ENCODE measurements at places on chromosomes 2 and 18.

DNA sequence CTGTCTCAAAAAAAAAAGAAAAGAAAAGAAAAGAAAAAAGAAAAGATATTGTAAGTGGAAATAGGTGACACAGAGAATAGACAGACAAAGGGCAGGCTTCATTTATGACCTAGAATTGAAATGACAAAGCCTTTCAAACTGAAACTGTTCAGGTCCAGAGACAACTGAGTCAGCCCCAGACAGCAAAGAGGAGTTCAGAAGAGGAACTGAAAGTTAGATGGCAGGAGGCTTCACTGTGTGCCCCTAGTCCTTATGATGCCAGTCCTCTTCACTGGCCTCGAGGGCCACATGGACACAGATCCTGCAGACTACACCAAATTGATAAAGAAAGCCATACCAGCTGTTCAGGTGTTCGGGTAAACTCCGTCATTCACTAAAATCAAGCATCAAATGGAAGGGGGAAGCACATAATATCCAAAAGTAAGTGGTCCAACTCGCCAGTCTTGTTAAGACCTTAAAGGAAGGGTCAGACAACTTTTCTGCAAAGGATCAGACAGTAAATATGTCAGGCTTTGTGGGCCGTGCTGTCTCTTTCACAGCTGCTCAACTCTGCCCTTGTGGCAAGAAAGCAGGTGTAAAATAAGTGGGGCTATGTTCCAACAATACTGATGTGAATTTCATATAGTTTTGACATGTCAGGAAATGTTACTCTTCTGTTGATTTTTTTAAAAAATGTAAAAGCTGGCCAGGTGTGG, 231.9 kb upstream of the MGAT5 start:
- DNase-seq, result no peak

DNA sequence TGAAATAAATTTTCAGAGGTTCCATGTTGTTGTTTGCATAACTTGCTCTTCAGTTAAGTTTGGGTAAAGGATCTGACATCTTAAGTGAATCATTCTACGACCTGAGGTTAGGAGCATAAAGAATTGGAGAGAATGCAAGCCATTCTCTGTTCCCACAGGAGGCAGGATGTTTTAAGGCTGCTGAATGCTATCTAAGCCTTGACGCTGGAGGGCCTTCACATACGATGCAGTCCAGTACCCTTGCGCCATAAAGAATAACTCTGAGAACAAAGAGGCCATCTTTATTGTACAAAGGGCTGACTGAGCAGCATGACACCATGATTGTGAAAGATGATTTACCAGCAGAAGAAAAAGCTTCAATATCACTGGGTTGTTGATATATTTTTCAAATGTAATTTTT, 198.4 kb downstream of the NYAP2 start:
- no peak for DNase-seq

GRCh38 chr2:120709608-120710041, 26.0 kb upstream of the GLI2 start:
- peak; percentile 56 for DNase-seq

- DNase-seq, result no peak
These were observed 216.6 kb downstream of the SPAG16 start for GRCh38 chr2:213500881-213501280.

DNA sequence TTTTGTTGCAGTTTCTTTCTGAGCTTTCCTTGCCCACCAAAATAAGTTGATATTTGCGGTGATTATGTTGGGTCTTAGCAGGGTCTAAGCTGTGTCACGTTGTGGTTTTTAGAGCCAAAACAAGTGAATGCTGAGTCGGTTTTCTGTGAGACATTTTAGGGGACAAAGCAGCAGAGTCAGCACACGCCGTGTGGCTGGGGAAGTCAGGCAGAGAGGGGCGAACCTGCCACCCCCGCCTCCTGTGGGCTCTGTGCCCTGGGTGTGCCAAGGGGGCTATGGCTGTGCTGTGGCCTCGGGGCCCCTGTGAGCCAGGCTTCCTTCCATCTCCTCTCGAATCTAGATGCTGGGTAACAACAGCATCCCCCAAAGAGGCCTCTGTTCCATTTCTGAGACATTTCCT, 30.8 kb upstream of the TMEM87B start:
- no peak for DNase-seq

DNA sequence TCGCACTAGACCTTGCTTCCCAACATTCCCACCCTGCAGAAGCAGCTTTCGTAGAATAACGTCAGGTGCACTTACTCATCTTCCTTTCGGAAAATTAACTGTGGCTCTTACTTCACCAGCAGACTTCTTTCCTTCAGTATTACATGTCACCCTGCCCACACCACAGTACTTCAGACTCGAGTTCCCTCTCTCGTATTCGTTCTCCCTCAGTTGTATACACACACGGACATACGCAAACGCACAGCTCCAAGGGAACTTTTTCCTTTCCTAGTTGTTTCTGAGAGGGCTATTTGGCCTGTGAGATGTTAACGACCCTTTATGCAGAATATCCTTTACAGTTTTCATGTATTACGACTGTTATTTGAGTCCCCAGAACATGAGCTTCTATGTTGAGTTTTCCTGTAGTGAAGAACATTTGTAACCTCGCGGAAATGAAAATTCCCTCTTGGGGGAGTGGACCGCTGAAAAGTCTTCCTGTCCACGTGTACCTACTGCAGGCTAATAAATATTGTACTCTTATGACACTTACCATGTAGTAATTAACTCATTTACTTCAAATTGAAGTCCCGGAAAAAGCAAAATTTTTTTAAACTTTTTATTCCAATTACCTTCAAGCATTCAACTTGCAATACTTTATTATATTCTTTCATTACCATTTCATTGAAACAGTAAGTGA, 908 bp downstream of the ERLEC1 start:
- DNase-seq, result no peak

- no peak for DNase-seq
These were observed 138.0 kb downstream of the AKAIN1 start for GRCh38 chr18:5058768-5059695.

- DNase-seq, result no peak
These were observed 63.8 kb downstream of the SETBP1 start for GRCh38 chr18:44744161-44745121.

DNA sequence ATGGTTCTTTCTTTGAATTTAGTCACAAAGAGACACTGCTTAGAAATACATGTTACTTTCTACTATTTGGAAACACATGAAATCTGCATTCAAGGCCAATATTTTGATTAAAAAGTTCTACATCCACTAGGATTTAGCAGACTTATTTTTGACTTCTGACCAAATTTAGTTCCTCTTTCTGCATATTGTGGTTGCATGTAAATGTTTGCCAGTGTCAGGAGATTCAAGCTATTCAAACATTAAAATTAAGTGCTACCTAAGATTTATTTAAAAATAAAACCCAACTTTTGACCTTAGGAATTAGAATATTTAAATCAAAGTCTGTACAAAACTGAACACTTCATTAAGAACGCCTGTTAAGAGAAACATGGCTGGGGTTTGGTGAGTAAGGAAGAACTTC, 891.1 kb downstream of the CPS1 start:
- no peak for DNase-seq

DNA sequence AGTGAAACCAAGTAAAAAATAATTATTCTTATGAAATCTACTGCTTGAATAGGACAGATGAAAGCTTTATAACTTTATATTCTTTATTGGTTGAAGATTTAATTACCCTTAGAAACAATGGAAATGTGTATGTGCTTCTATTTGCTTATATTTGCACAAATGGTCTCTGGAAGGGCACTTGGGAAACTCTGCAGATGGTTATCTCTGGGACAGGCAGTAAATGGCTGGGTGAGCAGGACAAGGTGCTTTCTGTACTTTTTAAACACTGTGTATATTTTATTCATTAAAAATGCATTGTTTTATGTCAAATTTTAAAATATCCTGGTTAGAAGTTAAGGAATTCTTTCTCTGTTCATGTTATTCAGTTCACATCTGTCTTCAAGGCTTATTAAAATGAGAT, 131.1 kb downstream of the LRRTM4 start:
- DNase-seq, result no peak

DNA sequence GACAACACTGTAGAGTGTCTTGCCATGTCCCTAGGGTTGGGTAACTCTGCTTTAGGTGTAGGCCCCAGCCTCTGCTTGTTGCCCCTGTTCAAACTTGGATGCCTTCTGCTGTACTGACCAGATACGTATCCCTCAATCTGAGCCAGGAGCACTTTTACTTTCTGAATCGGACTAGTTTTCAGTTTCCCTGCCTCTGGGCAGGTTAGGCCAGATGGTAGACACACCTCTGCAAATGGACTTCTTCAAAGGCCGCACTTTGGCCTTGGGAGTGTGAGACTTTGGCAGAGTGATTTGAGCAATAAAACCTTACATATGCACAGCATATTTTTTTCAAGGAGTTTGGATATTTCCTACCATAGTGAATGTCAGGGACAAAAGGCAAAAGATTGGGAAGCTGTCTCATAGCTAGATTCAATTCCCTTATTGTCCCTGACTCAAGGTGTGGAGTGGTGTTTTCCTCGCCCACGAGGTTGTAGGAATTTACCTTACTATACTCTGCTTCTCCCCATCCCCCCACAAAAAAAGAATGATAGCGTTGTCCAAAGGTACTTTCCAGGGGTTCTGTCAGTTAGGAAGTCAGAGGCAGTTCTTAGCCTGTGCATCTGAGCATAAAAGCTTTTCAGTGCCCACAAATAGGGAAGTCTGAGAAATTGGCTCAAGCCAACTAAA, 15.3 kb upstream of the PARD3B start:
- no peak for DNase-seq

- no peak for DNase-seq
These were observed 332.4 kb downstream of the GULP1 start for GRCh38 chr2:188623995-188624643.

DNA sequence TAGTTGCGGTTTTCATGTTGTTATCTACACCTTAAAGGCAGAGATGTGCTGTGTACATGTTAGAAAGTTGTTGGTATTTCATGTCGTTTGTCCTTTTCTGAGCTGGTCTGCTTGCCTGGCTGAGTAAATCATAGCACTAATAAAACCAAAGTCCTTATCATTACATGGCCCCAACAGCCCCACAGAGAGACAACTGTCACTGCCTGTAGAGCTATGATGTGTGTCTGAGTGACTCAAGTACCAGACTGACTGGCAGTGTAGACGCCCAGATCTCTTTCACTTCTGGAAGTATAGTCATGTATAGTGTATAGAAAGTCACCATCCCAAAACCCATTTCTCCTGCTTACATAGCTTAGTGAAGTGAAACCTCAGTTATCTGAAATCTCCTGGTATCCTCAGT, 4.3 kb downstream of the SOCS6 start:
- DNase-seq, result no peak

DNA sequence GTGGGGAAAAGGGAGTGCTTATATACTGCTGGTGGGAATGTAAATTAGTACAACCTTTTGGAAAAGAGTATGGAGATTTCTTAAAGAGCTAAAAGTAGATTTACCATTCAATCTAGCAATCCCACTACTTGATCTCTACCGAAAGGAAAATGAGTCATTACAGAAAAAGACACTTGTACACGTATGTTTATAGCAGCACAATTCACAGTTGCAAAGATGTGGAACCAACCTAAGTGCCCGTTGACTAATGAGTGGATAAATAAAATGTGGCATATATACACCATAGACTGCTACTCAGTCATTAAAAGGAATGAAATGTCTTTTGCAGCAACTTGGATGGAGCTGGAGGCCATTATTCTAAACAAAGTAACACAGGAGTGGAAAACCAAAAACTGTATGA, 29.5 kb downstream of the FLACC1 start:
- no peak for DNase-seq

- DNase-seq, result peak; percentile 54
These were observed 74.5 kb downstream of the POLR1A start for GRCh38 chr2:86031151-86031550.

DNA sequence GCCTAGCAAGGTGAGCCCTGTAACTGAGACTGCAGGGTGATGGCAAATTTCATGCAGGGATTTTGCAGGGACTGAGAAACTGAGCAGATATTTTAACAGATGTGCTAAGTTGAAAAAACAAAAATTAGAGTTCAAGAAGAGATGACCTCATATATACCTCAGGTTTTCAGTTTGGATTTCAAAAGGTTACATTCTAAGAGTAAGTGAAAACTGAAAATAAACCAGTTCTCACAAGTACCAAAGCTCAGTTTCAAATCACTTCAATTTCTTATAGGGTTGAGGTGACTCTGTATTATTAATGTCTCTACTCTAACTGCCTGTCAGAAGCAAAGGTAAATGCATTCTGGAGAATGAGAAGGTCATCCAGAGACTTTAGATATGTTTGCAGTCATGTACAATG, 237.4 kb upstream of the VRK2 start:
- DNase-seq, result no peak

DNA sequence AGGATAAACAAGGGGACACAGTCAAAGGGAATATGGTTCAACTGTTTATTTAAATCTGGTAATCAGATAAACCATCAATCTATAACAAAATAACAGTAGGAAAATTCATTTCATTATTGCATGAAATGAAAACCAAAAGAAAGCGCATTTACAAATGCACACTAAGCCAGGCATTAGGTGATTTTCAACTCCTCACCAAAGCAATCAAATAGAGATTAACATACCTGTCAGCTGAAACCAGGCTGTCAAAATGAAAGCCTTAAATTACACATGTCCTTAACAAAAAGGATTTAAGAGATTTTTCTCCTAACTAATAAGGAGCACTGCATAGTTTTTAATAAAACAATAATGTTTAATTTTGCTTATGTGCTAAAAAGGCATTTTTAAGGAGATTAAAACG, 23.0 kb downstream of the STK39 start:
- no peak for DNase-seq

GRCh38 chr18:70288171-70288850, 534 bp upstream of the SOCS6 start:
- peak; percentile 69 for DNase-seq

- DNase-seq, result no peak
These were observed 159.5 kb upstream of the GYPC start for GRCh38 chr2:126496493-126496892.

DNA sequence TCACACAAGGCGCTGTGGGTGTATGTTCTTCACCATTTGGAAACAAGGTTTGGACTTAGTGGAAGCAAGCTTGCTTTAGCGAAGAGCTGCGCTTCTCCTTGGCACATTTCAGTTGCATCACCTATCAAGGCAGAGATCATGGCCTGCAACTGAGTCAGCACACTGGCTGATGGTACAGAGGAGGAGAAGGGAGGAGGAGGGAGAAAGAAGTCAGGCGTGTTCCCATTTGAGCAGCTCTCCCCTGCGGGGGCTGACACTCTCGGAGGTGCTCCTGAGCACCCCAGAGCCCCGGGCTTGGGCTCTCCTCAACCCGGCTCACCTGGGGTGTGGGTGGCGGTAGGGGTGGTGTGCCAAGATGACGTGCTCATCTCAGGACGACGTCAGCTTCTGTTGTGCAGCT, 6.0 kb upstream of the SERPINB5 start:
- DNase-seq, result no peak

GRCh38 chr2:7033136-7033960, 116.1 kb downstream of the RNF144A start:
- DNase-seq, result no peak

- DNase-seq, result no peak
These were observed 47.6 kb downstream of the LIPG start for GRCh38 chr18:49609256-49610021.

- DNase-seq, result no peak
These were observed 6.3 kb upstream of the ADGRF3 start for GRCh38 chr2:26352892-26353291.

- DNase-seq, result no peak
These were observed 91.8 kb upstream of the KLF7 start for GRCh38 chr2:207257251-207258250.

Measured in sciatic nerve (tissue), 2 donors.